ENCODE measurements at places on chromosomes 3 and 15.

DNA sequence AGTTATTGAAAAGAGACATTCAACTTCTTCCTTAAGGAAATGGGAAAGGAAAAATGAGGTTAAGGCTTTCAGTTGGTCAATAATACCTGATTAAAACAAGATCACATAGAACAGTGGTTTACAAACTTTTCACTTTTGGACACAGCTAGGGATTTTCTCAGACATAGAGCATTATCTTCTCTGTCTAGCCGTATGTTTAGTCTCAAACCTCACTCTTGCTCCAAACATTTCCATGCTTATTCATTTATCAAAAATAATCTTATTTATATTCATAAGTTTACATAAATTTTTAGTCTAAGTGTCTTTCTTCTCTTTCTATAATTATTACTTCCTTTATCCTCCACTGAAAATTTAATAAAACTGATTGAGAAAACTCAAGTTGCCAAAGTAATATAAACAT, 114.2 kb upstream of the AZI2 start:
- no peak for DNase-seq

DNA sequence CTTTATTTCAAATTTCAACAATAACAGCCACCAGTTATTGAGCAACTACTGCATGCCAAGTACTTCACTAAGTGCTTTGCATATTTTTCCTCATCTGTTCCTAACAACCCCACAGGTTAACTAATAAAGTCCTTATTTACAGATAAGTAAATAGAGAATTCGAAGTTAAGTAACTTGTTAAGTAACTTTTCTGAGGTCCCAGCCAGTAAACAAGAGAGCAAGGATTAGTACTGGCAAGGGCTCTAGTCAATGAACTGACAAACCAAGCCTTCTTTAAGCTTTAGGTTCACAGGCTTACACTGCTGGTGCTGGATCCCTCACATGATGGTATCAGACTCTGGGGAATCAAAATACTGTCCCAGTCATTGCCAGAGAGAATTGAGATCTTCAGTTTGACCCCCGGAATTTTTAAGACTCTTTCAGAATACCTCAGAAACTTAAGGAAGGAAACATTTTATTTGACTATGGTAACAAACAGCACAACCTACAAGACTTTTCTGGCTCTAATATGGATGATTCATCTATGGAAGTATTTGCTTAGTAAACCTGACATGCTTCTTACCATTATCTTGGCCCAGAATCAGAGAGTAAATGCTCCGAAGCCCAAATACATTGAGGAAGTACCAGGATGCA, 16.5 kb downstream of the EMC3 start:
- DNase-seq = no peak

- DNase-seq = no peak
Measured at GRCh38 chr15:77633913-77634265, 1.2 kb upstream of the LINGO1 start.

GRCh38 chr3:187069857-187070516, 69.3 kb downstream of the RPL39L start:
- no peak for DNase-seq

- no peak for DNase-seq
Measured at GRCh38 chr15:56757875-56758274, 24.6 kb upstream of the ZNF280D start.

DNA sequence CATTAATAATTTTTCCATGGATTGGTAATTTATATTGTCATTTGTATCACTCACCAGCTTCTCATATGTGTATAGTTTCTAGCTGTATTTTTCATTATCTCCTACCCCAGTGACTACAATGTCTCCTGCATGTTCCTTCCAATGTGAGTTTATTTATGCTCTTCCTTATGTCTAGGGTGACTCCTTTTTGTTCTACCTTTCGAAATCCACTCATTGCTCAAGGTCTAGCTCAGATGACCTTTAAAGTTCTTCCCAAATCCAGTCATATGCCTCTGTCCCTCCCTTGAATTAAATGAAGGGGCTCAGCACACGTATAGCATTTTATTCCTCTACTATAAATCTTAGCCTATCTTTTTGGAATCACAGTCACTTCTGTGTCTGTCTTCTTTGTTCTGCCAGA, 53.0 kb downstream of the TMEM45A start:
- DNase-seq = no peak

All from kidney epithelial cell (primary cell).